ENCODE measurements at places on chromosomes 11 and 22.

GRCh38 chr11:96223083-96223482 is 119.9 kb downstream of the MAML2 start:
- DNase-seq = no peak

GRCh38 chr22:46764779-46765485 is 2.5 kb downstream of the TBC1D22A start:
- no peak for DNase-seq

DNA sequence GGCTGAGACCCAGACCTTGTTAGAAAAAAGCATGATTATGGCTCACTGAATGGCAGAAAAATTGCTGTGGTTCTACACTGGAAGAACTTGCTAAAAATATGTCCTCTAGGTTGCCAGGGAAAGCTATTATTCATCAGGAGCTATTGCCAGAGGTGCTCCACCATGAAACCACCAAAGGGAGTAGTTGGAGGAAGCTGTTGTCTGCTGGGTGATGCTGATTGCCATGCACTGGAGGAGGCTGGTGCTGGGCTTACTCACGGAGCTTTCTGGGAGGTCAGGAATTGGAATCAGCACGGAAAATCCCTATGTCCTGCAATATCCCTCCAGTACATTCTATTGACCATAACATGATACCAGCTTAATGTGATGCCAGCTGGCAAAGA is 199.6 kb upstream of the ZBED5 start:
- DNase-seq = no peak

- DNase-seq = no peak
Observed at GRCh38 chr11:117676501-117676900, 120.5 kb downstream of the DSCAML1 start.

Measured in right forelimb (tissue), 1 donor.